Neuronal stem cell (in vitro differentiated cells): ENCODE measurements at places on chromosomes 11 and 22.

GRCh38 chr11:5922749-5923426, 19.2 kb upstream of the OR56A3 start:
- no peak for DNase-seq

- no peak for DNase-seq
Observed at GRCh38 chr11:88303037-88303436, 34.5 kb downstream of the CTSC start.

- peak; percentile 95 for DNase-seq
Observed at GRCh38 chr22:37608477-37609239, at the start of gene GGA1. GGA1 (plus strand) TSS chr22:37608834; CDS start chr22:37608861, 27 bp downstream.

DNA sequence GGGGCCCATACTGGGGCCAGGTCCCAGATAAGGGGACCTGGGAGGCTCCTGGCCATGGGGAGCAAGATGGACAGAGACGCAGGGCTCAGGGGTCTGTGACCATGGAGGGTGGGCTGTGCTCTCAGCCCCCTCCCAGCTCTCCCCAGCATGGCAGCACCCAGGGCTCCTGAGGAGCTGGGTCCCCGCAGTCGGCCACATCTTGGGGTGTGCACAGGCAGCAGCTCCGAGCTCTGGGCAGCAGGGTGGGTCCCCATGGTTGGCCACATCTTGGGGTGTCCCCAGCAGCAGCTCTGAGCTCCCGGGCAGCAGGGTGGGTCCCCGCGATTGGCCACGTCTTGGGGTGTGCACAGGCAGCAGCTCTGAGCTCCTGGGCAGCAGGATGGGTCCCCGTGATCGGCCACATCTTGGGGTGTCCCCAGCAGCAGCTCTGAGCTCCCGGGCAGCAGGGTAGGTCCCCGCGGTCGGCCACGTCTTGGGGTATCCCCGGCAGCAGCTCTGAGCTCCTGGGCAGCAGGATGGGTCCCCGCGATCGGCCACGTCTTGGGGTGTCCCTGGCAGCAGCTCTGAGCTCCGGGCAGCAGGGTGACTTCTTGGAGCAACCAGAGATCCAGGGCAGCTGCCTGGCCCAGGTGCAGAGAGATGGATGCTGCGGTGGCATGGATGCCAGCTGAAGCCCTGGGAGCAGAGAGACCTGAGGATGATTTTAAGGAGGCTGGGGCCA, 18.3 kb upstream of the MUC5B start:
- DNase-seq = no peak

DNA sequence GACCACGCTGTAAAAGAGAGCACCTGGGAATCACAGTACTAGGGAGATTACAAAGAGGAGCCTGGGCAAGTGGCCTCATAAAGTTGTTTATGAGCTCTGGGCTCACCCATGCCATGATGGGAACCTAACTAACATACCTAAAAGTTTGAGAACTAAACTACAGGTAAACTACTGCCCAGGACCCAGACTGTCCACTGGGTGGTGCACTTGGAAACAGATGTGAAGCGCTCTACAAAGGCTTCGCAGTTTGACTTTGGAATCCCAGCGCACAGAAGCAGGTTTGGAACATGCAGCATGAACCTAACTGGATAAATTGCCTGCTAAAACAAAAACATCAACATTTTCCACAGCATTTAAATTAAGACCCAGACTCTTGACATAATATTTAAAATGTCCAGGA, 418.6 kb downstream of the FAM181B start:
- DNase-seq = peak; percentile 20

DNA sequence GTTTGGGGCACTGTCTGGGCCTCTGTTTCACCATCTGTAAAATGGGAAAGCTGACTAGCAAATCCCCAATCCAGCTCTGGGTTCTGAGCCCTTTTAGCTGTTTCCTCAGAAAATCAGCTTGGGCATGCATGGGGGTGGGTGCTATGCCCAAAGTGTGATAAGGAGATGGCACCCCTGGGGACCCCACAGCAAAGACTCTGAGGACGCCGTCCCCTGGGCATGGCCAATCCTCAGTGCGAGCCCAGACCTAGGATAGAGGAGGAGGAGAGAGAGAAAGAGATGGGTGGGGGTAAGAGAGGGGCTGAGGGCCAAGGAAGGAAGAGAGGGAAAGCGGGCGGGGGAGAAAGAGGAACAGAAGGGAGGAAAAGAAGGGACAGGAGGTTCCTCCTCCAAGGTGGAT, 31.8 kb downstream of the TPBGL start:
- no peak for DNase-seq

- DNase-seq = no peak
Observed at GRCh38 chr11:14750911-14751310, 107.3 kb downstream of the PDE3B start.

DNA sequence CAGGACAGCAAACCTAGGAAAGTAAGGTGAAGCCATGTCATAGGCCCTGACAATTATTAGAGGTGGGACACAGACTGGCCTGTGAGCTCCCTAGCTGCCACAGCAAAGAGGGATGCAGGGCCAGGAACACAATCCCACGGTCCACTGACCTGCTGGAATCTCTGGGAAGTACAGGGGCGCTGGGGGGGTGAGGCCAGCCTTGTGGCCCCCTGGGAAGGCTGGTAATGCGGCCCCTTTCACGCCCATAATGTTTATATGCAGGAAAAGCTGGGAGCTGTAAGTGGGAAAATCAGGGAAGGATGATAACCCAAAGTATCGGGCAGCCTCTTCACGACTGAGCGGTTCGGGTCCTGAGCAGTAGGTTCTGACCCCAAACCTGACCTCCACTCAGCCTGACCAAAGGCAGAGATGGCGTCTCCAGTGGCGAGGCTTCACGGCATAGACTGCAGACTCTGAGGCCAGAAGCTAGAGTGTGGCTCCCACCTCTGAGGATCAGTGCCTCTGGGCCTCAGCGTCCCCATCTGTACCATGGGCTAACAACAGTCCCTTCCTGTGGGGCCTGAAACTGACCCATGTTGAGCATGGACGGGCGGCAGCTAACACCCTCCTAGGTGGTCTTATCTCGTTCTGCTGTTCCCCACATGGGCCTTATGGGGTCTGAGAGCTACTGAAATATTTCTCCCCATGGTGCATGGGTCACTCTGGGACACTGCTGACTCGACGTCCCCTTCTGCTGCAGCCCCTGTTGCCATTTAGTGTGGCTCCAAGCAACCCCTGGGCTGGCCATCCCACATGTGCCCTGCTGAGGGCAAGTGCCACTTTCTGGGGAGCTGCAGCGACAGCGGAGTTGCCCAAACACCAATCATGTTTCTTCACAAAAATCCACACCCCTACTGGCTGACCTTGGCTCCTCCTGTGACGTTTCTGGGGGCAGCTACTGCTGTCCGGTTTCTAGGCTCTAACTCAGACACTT, 101.8 kb downstream of the PHF21B start:
- no peak for DNase-seq

DNA sequence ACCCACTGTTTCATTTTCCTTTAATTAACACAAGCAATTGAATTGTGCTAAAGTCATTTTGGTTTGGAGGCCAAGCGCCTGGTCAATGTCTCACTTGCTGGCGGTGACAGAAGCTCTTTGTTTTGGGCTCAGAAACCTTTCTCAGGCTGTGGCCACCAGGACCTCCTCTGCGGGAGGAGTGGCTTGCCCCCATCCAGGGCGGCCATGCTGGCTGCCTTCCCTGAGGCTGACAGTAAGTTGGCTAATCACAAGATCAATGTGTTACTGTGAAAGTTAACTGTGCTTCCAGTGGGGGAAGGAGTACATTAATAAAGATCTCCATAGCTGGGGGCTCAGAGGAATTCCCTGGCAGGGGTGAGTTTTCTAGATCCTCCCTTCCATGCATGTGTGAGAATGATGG, 1074.5 kb downstream of the NTM start:
- no peak for DNase-seq

DNA sequence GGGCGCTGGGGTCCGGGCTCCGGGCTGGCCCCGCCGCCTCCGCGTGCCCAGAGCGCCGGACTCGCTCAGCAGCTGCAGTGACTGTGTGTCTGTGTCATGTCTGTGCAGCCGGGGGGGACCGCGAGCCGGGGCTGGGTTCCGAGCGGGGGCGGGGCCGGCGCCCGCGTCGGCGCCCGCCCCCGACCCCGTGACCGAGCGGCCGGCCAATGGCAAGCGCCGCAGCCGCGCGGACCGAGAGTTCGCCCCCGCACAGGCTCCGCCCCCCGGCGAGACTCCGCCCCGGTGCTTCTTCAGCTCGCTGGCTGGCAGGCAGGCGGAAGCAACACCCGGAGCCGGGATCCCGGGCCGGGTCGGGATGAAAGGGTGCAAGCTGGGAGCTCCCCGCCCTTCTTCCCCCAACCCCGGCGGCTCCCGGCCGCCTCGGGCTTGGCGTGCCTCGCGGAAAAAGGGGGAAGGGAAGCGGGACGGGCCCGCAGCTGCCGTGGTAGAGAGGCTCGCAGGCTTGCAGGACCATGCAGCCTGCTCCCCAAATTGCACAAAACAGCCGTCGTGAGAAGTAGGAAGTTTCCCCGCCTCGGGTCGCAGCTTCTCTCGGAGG, 750 bp upstream of the LARGE1 start:
- peak; percentile 97 for DNase-seq

- no peak for DNase-seq
Observed at GRCh38 chr22:38203090-38203810, 1.5 kb downstream of the MAFF start.

DNA sequence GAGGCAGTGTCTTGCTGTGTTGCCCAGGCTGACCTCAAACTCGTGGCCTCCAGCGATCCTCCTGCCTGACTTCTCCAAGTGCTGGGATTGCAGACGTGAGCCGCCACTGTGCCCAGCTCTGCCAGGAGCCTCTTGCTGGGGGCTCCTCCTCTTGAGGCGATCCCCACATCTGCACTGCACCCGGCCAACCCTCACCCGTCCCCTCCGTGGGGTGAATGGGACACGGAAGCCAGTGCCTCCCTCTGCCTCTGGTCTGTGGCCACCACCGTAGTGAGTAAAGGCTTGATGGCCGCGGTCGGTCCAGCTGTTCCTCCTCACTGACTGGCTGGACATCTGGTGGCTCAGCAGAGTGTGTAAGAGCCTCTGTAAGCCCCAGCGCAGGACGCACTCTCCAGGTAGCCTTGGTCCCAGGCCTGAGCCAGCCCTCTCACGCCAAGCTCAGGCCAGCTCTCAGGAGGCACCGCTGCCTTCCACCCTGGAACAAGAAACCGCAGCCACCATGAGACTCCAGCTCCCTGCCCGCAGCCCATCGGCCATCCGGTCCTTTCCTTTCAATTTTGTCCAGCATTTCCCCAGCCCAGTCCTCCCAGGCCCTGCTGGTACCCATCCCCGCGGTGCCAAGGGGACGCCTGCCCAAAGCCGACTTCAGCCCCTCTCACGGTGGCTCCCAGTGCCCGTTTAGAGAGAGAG, 100.3 kb downstream of the BRD1 start:
- DNase-seq = no peak

- DNase-seq = no peak
Observed at GRCh38 chr11:71176812-71177211, 75.6 kb downstream of the SHANK2 start.

GRCh38 chr22:19522881-19523239, 1.4 kb downstream of the CLDN5 start:
- no peak for DNase-seq

DNA sequence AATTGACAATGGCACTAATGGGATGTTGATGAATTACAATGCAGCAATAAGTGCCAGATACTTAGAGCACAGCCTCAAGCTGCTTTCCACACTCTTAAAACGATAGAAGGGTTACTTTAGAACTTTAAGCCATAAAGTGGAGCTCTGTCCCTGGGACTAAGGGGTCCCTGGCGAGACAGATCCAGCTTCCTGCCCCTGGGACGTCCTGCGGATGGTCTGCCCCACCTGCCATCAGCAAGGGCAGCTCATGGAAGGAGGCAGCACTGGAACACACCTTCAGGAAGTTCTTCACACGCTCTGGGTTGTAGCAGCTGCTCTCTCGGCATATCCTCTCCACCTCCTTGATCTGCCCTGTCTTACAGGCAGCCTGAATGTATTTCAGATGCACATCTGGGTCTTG, 45.1 kb upstream of the SLC25A1 start:
- no peak for DNase-seq

DNA sequence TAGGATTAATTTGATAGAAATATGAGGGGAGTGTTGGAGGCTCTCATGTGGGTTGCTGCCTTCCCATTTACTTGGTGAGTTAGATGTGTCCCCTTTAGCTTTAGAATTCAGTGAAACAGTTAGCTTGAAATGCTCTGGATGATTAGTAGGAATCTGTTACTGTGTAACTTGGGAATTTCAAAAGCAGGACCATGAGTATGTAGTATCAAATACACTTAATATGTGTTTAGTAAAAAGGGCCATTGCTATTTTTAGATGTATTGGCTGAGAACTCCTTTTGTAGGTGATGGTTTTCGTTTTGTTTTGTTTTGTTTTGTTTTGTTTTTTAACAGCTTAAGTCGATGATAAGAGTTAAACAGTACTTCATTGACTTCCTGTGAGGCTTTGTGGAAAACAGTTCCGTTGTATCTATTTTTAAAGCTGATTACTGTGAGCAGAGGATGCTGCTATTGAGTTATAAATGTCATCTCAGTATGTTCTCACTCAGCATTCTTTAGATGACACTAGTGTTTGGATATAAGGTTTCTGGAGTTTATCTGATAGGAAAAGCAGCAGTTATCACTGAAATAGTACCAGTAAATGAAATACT, 53.5 kb downstream of the MCAM start:
- DNase-seq = no peak

DNA sequence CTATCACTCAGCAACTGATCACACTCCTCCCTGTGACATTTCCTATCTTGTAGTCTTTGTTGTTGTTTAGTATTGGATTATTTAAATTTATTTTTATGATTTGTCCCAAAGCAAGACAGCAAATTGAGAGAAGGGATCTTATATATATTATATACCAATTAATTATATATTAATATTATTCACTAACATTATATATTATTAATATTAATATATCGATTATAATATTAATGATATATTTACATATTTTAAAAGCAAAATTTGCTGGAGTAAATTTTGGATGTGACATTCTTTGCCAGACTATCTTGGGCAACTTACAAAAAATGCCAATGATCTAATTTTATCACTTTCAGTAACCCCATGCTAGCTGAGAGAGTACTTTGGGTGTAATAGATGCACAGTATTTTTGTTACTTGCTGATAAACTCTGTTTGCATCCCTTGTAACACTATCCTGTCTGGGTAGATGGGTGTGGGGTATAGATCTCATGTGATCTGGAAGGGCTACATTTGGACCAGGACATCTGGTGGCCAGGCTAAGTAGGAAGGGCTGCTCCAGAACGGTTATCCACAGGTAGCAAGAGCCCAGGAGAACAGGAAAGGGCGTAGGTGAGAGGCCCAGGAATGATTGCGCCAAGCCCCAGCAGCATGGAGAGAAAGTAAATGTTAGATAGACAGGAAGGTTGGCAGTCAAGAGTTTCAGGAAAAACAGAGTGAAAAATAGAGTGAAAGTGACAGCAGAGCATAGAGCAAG, 608.6 kb upstream of the KIRREL3 start:
- DNase-seq = no peak

- DNase-seq = peak; percentile 8
Observed at GRCh38 chr11:80727315-80727714, 1286.5 kb upstream of the TENM4 start.
